Activated CD4-positive, alpha-beta T cell treated with anti-CD3 and anti-CD28 coated beads, Interleukin-2, amount 10 ng/mL, durations not matched to agents 24 days and 14 days (primary cell): ENCODE measurements at places on chromosomes 12 and 14. TPM values are rescaled to one million over a fixed set of nuclear protein-coding genes. Genes with fewer than 3 reads are reported as not detected.

DNA sequence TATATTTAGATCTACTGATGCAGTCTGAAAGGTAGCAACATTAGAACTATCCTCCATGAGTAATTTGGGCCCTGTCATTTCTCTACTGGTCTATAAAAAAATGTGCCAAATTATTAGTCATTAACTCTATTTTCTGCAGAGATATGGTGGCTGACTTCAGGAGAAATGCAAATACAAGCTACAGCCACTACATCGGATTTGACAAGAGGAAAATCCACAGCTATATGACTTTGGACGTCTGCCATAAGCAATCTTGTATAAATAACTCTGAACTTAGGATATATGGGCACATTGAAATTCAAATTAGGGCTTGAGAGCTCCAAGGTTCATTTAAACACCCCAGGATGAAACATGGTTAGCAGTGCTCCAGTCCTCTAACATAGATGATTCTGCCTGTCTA lies 983.0 kb upstream of the LRFN5 start:
- H3K4me3 ChIP-seq = no peak overlapping the region
- no peaks in the 10 kb centered on the region for H3K4me1 ChIP-seq
- no peak overlapping the region for H3K27ac ChIP-seq
- no peaks in the 10 kb centered on the region for H3K27me3 ChIP-seq
- DNase-seq = no peak
- H3K36me3 ChIP-seq = no peaks in the 10 kb centered on the region

- no peak for DNase-seq
- H3K4me1 ChIP-seq = no peaks in the 10 kb centered on the region
- H3K36me3 ChIP-seq = no peaks in the 10 kb centered on the region
- H3K27ac ChIP-seq = no peak overlapping the region
- no peak overlapping the region for H3K4me3 ChIP-seq
Observed at GRCh38 chr12:88448337-88448915, 131.8 kb downstream of the KITLG start.

DNA sequence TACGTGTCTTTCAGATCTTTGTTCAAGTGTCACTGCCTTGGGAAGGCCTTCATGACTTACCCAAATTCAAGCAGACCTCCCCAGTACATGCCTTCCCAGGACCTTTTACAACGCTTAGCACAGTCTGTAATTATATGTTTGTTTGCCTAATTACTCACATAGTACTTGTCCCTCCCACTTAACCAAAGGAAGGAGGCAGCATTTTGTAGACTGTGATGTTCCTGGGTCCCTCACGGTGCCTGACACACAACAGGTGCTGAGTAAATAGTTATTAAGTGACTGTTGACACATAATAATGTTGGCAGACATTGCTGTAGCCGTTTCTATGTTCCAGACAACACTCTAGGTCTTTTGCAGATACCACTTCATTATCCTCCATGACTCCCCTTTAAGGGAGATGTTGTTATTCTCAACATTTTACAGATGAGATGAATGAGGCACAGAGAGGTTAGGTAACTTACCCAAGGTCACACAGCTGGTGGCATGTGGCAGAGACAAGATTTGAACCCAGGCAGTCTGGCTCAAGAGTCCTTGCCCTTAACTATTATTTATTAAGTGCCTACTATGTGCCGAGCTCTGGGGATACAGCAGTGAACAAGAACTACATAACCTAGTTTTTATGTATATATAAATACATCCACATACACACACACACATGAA lies 130.7 kb downstream of the PHETA1 start:
- H3K4me3 ChIP-seq = no peak overlapping the region
- H3K4me1 ChIP-seq = no peaks in the 10 kb centered on the region
- H3K27me3 ChIP-seq = no peaks in the 10 kb centered on the region
- no peak for DNase-seq

DNA sequence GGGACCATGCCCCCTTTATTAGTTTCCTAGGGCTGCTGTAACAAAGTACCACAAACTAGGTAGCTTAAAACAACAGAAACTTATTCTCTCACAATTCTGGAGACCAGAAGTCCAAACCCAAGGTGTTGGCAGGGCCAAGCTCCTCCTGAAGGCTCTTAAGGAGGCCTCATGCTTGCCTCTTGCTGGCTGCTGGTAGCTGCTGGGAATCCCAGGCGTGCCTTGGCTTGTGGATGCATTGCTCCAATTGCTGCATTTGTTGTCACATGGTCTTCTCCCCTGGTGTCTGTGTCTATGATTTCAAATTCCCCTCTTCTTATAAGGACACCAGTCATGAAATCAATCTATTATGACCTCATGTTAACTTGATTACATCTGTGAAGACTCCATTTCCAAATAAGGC lies 11.2 kb downstream of the SLC17A8 start:
- H3K36me3 ChIP-seq = no peaks in the 10 kb centered on the region
- no peak for DNase-seq

- DNase-seq = no peak
- H3K27me3 ChIP-seq = peaks cover 3% of the 10 kb centered on the region
- no peaks in the 10 kb centered on the region for H3K4me1 ChIP-seq
- no peak overlapping the region for H3K4me3 ChIP-seq
Observed at GRCh38 chr12:25904442-25904841, 54.0 kb upstream of the RASSF8 start.

GRCh38 chr14:104723651-104724406 lies at the start of gene ADSS1:
Gene ADSS1 (plus strand): TSS chr14:104724229. CDS start chr14:104724271, 42 bp downstream.
- H3K27me3 ChIP-seq = peaks cover 2% of the 10 kb centered on the region
- peak; percentile 91 for DNase-seq
- no peak within 1 kb of the TSS for H3K27ac ChIP-seq

DNA sequence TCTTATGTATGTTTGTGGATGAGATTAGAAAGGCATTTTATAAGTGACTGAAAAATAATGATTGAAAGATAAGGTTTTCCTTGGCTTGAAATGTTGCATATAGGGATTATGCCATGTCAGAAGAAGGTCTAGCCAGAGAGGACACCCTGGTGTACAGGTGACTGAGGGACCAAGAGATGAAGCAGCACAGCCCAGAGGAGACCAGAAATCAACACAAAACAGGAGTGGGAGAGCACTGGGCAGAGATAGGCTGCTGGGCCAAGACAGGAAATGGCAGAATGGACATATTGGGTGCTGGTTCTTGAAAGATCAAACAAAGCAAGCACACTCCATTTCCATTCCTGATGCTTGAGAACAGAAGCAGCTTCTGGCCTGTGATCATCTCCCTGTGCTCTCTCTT lies 24.4 kb upstream of the FRMD6 start:
- H3K4me1 ChIP-seq = no peaks in the 10 kb centered on the region
- no peak overlapping the region for H3K27ac ChIP-seq
- peaks cover 5% of the 10 kb centered on the region for H3K27me3 ChIP-seq
- DNase-seq = no peak
- H3K36me3 ChIP-seq = no peaks in the 10 kb centered on the region

DNA sequence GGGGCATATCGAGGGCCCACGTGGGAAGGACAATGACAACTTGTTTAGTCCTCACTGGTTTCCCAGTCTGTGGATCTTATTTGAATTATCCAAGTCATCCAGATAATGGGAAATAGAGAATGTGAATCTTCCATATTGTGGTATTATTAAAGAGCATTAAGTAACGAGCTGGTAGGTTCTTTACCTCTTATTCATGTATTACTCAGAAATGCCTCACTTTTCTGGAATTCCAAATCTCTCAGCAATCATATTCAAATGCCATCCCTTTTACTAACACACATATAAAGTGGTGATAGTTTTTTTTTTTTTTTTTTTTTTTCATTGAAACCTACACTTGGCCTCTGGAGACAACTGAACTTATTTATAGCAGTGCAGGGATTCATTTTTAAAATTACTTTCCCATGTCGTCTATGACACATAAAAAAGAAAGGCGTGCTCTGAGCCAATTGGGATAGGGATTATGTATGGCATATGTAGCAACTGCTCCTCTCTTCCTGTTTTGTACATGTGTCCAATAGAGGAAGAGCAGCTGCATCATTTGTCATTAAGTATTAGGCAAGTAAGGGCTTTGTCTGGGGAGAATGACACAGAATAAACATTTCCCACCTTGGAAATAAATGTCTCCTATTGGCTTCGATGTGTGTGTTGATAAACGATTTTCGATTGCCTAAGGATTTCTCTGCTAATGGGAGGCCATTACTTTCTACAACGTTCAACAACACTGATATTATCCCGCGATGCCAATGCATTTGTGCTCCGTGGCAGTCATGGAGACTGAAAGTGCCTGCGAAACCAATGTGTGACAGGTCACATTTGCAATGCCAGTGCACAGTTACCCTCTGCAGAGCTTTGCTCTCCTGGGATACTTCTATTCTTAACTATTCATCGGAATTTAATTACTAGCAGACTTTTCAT lies 78.6 kb upstream of the IFNG-AS1 start:
- peak; percentile 41 for DNase-seq
- no peak overlapping the region for H3K4me3 ChIP-seq
- no peaks in the 10 kb centered on the region for H3K36me3 ChIP-seq
- peaks cover 13% of the 10 kb centered on the region for H3K27me3 ChIP-seq
- H3K27ac ChIP-seq = no peak overlapping the region

DNA sequence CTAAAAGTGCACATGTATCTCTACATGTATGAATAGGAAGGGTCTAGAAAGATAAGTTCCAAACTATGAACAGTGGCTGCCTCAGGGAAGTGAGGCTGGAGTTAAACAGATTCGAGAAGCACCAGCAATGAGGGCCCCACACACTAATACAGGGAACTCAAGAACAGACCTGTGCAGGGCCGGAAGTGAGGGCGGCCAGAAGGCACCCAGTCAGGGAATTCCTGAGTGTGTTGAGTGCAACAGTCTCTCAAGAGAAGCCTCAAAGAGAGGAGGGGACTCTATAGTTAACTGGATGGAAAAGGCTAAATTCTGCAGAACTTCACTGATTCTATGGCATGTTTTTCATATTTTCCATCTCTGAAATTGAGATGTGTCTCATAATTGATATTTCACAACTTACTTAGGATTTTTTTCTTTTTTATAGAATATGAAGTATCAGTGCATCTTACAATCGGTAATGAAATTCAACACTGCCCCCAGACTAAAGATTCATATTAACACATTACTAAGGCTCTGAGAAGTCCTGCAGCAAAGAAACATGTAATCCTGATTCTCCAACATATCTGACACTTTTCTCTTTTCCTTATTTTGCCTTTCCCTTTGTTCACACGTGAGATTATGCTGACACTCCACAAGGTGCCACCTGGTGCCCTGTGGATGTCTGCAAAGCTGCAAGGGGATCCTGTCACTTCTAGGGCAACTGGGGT lies 61.3 kb downstream of the CHGA start:
- no peak overlapping the region for H3K4me3 ChIP-seq
- peaks cover 2% of the 10 kb centered on the region for H3K4me1 ChIP-seq
- H3K27ac ChIP-seq = no peak overlapping the region
- H3K27me3 ChIP-seq = no peaks in the 10 kb centered on the region

GRCh38 chr12:78120866-78121560 lies 290.3 kb downstream of the NAV3 start:
- no peaks in the 10 kb centered on the region for H3K36me3 ChIP-seq
- H3K4me3 ChIP-seq = no peak overlapping the region
- H3K27ac ChIP-seq = no peak overlapping the region
- DNase-seq = no peak
- H3K4me1 ChIP-seq = no peaks in the 10 kb centered on the region

GRCh38 chr12:116302166-116303058 lies 24.9 kb upstream of the MED13L start:
- no peak for DNase-seq
- H3K36me3 ChIP-seq = no peaks in the 10 kb centered on the region
- H3K27me3 ChIP-seq = peaks cover 9% of the 10 kb centered on the region
- no peak overlapping the region for H3K4me3 ChIP-seq

DNA sequence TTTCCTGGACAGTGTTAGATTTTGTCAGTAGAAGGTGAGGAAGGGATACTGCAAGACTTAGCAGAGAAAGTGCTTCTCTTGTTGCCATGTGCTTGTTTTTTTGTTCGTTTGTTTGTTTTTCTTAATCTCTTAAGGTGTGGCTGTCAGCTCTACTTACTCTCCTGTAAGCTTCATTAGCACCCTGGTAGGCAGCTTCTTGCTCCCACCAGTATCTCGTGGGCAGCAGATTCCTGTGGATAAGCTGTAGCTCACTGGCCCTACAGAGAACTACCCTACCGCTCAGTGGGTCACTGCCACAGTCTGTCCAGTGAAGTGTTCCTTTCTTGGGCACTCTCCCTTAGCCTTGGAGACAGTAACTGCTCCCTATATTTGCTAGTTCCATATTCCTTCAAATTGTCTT lies 30.1 kb downstream of the VRK1 start:
- H3K36me3 ChIP-seq = peaks cover 38% of the 10 kb centered on the region
- no peak for DNase-seq
- no peak overlapping the region for H3K27ac ChIP-seq

GRCh38 chr12:57897286-57897974 lies 43.9 kb upstream of the ATP23 start:
- H3K36me3 ChIP-seq = no peaks in the 10 kb centered on the region
- DNase-seq = no peak
- H3K4me3 ChIP-seq = peak overlapping the region; percentile 80
- H3K4me1 ChIP-seq = peaks cover 46% of the 10 kb centered on the region

GRCh38 chr14:63654346-63654745 lies 12.7 kb upstream of the WDR89 start:
- peaks cover 8% of the 10 kb centered on the region for H3K36me3 ChIP-seq
- H3K27me3 ChIP-seq = no peaks in the 10 kb centered on the region
- peaks cover 15% of the 10 kb centered on the region for H3K4me1 ChIP-seq
- H3K4me3 ChIP-seq = no peak overlapping the region
- no peak for DNase-seq

DNA sequence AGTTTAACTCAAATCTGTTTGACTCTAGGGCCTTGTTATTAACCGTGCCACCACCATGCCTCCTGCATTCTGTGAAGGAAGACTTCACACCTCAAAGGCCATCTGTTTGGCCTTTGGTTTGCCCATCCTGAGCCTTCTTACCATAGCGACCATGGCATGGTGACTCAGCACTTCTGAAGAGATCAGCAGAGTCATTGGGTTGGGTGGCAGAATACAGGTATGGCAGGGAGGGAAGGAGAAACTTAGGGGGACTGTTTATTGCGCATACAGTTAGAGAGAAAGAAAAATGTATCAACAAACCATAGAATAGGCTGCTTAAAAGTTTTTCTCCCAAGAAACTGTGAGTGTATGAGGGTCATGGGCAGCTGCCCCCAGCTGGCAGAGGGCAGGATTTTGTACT lies 49.2 kb downstream of the DAD1 start:
- no peak for DNase-seq
- peak overlapping the region; percentile 84 for H3K4me3 ChIP-seq

GRCh38 chr12:13559318-13559978 lies 362.9 kb downstream of the EMP1 start:
- H3K4me3 ChIP-seq = no peak overlapping the region
- no peak for DNase-seq
- no peaks in the 10 kb centered on the region for H3K36me3 ChIP-seq
- no peaks in the 10 kb centered on the region for H3K4me1 ChIP-seq
- no peak overlapping the region for H3K27ac ChIP-seq
- H3K27me3 ChIP-seq = peaks cover 1% of the 10 kb centered on the region

The ADCY4 gene
- total RNA-seq = 1.6 and 2.8 TPM in 2 replicates

The LLPH gene
- 33.5 and 35.2 TPM in 2 replicates for total RNA-seq

The SLC7A7 gene
- total RNA-seq = 0.40 TPM in 1 of 2 replicates, not detected in the other

The ADAMTS20 gene
- not detected in 2 replicates for total RNA-seq

The CLEC9A gene
- total RNA-seq = not detected in 2 replicates

The GTF2A1 gene
- total RNA-seq = 42.6 and 43.4 TPM in 2 replicates

The SCN8A gene
- 0.12 and 0.38 TPM in 2 replicates for total RNA-seq

The TAS2R46 gene
- total RNA-seq = 1.3 and 2.2 TPM in 2 replicates

The PKP2 gene
- total RNA-seq = not detected in 2 replicates

The P2RX7 gene
- total RNA-seq = 6.2 and 7.0 TPM in 2 replicates

The HSPB8 gene
- total RNA-seq = not detected in 2 replicates
